ENCODE measurements at places on chromosomes 2 and 18.
A peak's percentile ranks its signal among the peaks of the same experiment; 100 is the strongest.

DNA sequence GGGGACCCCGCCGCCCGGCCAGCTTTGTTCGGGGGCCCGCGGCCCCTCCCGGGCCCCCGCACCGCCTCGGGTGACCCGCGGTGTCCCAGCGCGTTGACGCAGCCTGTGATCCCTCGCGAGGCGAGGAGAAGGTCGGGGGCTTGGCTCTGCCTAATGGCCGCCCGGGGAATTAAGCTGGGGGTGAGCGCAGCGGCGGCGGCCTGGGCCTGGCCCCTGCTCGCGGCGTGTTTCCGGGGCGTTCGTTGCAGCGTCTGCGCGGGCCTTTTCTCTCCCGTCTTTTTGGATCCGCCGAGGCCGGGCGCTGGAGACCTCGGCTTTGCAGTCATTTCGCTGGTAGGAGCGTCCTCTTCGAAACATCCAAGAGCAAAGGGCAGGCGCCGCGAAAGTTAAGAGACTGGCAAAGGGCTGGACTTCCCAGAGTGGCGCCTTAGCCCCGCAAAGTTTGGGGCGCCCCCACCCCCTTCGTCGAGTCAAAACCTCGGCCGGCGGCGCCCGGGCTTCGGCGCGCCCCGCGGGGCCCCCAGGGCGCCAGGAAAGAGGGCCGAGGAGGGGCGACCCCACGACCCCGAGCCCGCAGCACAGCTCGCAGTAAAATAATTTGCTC lies 1.3 kb downstream of the SALL3 start:
- no peak for DNase-seq

GRCh38 chr18:61817086-61817485 lies 75.7 kb downstream of the RNF152 start:
- DNase-seq, result no peak

GRCh38 chr2:200871151-200871550 lies 6.7 kb upstream of the CLK1 start:
- no peak for DNase-seq

- no peak for DNase-seq
Measured at GRCh38 chr2:101113441-101114267, 37.5 kb downstream of the TBC1D8 start.

- DNase-seq, result no peak
Measured at GRCh38 chr2:241841181-241842066, 17.3 kb downstream of the PDCD1 start.

- DNase-seq, result no peak
Measured at GRCh38 chr18:68840554-68841263, 42.8 kb downstream of the CCDC102B start.

- no peak for DNase-seq
Measured at GRCh38 chr18:69233465-69234054, 167.1 kb upstream of the DOK6 start.

- no peak for DNase-seq
Measured at GRCh38 chr18:50053111-50053510, 141.8 kb downstream of the MYO5B start.

GRCh38 chr18:9287036-9287435 lies 47.5 kb upstream of the TWSG1 start:
- DNase-seq, result no peak

- DNase-seq, result no peak
Measured at GRCh38 chr2:21265752-21266151, 142.0 kb downstream of the TDRD15 start.

DNA sequence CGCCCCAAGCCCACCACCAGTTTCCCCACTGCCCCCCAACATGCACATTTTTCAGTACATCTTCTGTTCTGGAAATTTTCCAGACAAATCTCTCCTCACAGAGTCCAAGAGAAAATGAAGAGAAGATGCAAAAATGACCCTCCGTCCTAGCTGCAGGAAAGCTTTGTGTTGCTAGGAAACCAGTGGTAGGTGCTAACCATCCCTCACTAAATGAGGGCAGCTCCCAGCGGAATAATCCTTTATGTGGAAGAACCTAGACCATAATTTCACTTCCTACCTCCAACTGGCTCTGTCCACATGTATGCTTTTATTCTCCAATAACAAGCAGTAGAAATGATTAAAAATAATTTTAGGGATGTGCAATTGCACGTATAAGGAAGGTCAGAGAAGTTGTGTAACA lies 311.9 kb upstream of the EPHA4 start:
- DNase-seq, result no peak

DNA sequence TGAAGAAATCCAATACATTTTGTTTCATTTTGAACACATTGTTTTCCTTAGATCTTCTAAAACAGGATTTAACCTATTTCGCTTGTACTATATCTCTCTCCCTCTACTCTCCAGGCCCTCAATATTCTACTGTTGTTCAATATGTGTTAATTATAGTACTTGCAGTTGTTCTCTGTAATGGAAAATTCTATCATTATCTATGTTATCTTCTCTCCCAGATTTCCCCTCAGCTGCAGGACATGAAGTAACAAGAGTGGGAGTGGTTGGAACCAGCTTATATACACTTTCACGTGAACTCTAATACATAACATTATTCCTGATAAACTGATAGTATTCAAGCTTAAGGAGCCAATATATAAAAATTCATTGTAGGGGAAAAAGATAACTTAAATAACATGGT lies 7.0 kb upstream of the STRN start:
- no peak for DNase-seq

- no peak for DNase-seq
Measured at GRCh38 chr2:232970051-232970450, 43.0 kb downstream of the NGEF start.

- DNase-seq, result no peak
Measured at GRCh38 chr18:24785019-24785418, 324.6 kb downstream of the HRH4 start.

- DNase-seq, result peak; percentile 50
Measured at GRCh38 chr2:60834270-60834717, 47.1 kb upstream of the REL start.

DNA sequence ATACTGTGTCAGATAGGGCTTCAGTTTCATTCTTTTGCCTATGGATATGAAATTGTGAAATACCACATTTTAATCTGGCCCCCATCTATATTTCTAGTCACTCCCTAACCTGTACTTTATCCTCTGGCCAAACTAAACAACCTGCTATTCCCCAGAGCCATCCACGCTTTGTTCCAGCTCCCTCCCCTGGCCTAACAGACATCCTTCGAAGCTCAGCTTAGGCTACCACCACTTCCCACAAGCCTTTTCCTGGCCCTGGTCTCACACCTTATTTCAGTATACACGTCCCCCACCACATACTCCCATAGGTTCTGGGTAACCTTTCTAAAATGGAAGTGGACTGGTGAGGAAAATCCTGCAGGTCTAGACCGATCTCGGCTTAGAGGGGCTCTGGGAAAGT lies 55.4 kb downstream of the MAP4K3 start:
- DNase-seq, result no peak

- DNase-seq, result no peak
Measured at GRCh38 chr2:120617055-120617454, 118.6 kb upstream of the GLI2 start.

GRCh38 chr2:241070361-241070760 lies 31.7 kb downstream of the MTERF4 start:
- no peak for DNase-seq

GRCh38 chr2:186887107-186888090 lies 38.4 kb upstream of the ZSWIM2 start:
- DNase-seq, result no peak

- DNase-seq, result no peak
Measured at GRCh38 chr18:25042641-25043051, 309.3 kb downstream of the ZNF521 start.

DNA sequence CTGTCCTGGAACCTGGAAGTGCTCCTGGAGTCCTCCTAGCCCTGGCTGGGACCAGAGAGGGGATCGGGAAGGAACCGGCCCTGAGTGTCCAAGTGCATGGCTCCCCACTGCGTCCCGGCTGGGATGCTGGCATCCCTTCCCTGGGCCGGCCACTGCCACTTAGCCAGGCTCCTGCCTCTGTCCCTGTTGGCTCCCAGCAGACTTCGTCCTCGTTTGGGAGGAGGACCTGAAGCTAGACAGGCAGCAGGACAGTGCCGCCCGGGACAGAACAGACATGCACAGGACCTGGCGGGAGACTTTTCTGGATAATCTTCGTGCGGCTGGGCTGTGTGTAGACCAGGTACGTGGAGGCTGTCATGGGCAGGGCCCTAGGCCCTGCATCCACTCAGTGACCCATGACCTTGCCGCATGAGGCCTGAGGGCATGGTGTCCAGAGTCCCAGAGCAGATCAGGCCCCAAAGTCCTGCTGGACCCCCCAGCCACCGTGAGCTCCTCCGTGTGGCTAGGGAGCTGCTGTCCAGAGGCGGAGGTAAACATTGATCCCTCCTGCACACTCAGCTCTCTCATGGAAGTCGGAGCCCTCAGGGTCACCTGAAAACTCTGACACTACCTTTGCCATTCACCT lies 7.1 kb downstream of the ANO7 start:
- DNase-seq, result no peak

GRCh38 chr2:11286749-11287148 lies 57.7 kb downstream of the ROCK2 start:
- no peak for DNase-seq

DNA sequence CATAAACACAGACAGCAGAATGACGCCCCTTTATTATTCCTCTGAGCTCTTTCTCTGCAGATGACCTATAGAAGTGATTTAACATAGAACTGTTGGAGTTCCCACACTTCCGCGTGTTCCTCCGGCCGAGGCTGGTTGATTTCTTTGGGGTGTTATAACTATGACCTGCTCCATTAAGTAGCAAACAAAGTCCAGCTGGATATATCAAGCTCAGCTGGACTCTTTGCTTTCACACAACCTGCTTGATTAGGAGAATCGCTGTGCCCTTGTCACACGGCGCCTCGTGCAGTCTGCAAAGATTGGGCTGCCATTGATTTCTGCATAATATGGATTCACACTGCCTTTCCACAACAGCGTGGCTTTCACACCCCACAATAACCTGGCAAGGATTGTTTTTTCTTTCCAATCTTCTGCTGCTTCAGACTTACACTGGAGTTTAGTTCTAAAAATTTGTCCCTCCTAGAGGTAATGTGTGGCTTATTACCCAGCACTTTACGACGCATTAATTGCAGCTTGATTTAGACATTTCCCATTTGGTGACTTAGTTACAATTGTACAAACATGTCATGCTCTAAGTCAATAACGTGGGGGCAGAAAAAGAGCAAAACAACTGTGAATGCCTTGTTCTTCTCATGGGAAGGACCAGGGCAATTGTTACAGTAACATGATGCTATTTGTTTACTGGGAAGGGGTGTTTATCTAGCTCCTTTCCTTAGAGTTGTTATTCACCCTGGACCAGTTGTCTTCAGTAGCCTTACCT lies 485.7 kb downstream of the TXNL1 start:
- DNase-seq, result no peak

DNA sequence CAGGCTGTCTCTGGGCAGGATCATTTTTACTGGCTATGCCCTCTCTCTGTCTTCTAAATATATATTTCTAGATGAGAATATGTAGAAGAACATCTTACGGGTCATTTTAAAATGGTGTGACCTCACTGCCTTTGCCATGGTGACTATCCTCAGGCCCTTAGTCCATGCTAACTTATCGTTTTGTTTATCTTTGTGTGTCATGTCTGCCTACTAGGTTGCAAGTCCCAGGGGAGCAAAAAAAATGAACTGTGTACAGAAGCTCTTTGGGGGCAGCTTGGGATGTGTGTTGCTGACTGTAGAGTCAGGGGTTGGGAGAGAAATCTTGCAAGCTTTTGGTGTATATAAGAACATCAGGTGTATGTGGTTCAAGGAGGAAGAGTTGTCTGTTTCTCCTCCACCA lies 11.0 kb downstream of the CPSF3 start:
- DNase-seq, result no peak

- DNase-seq, result no peak
Measured at GRCh38 chr18:55592572-55592971, 4.6 kb upstream of the TCF4 start.

DNA sequence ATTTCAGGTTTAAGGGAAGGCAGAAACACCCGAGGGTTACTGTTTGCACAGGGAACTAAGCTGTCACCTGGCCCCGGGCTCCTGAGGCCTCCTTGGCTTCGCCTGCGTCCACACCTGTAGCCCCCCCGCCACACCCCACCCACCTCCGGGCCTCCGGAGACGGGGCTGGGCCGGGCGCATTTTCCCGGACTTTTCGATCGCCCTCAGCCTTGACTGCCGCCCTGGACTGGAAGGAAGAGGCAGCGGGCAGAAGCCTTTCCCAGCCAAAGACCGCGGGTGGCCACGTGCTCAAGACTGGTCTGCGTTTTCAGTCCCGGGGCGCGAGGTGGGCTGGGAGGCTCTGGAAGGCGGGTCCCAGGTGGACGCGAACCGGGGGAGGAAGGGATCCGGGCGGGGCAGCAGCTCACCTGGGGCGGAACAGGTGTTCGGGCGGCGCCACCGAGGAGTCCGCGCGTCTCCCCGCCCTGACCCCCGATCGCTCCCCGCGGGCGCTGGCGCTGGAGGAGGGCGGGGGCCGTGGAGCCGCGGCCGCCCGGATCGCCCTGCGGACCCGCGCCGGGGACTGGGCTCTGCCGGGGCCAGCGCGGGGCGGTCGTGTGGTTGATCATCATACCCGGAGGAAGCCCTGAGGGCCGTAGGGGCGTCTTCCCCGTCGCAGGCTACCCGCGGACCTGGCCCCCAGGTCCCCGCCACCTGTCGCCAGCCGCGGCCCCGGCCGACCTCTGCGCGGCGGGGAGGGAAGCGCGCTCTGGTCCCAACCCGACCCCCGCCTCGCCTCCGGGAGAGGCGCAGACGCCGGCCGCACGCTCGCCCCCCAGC lies 3.2 kb downstream of the ID2 start:
- DNase-seq, result peak; percentile 48

DNA sequence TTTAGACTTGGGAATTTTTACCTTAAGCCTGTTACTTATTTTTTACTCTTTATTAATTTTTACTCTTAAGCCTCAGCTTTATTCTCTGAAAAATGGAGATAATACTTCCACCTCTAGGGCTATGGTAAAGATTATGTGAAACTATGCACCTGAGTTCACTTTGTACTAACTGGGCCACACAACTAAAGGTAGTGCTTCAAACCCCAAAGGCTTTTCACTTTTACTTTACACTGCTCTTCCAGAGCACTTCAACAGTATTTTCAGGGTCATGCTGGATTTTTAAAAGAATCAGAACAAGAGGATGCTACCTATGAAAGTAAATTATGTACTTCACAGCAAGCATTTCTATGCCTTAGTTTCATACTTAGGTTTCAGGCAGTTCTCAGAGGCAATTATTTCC lies 27.8 kb downstream of the MEX3C start:
- no peak for DNase-seq

- DNase-seq, result no peak
Measured at GRCh38 chr2:221551864-221552263, 20.2 kb downstream of the EPHA4 start.

DNA sequence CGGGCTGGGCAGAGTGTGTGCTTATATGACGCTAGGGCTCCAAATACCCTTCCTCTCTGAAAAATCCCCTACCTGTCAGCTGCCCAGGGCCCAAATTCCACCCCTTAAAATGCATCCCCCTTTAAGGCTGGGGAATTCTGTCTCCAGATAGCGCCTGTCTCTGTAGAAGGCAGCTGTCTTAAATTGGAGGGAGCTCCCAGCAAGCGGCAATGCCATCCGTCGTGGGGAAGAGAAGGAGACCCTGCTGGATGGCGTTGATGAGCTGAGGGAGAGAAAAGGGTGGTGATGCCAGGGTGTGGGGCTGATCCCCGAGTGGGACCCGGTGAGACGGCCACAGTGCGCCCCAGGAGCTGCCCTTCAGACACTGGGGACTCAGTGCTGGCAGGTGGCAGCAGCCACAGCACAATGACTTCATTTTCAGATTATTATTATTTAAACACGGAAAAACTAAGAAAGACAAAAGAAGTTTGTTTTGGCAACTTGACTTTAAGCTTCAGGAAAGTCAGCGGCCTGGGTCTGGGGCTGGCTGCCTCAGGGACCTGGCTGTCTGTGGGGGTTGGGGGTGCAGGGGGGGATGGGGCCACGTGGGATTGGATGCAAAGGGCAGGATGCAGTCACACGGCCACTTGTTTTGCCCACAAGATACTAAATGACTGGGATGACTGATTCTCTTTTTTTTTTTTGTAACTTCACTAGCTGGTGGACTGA lies 152.8 kb downstream of the TFCP2L1 start:
- no peak for DNase-seq
